Stimulated activated CD8-positive, alpha-beta memory T cell treated with anti-CD3 and anti-CD28 coated beads, Interleukin-7, amount 100 ng/mL, for 1 hour (primary cell): ENCODE measurements at places on chromosomes 1 and 21.

DNA sequence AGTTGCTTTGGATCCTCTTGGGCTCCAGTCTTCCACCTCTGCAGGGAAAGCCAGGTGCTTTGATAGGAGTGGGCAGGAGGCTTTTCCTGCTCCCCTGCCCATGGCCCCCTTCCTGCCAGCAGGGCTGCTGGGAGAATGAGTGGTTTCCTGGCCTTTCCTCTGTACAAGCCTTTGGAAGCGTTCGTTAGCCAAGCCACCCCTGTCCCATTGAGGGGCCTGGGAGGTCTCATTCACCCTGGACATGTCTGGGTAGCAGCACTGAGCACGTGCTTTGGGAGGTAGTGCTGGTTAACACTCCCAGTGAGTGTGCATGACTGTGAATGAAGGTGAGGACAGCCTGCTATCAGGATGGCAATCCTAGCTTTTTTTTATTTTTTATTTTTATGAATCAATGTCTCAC, 118.5 kb upstream of the CACNA1E start:
- DNase-seq, result no peak

- no peak for DNase-seq
Measured at GRCh38 chr1:161791904-161792655, 26.0 kb downstream of the ATF6 start.

GRCh38 chr1:2561898-2562895, 6.0 kb downstream of the TNFRSF14 start:
- no peak for DNase-seq

GRCh38 chr1:39995973-39996393, 41.0 kb downstream of the MFSD2A start:
- no peak for DNase-seq

DNA sequence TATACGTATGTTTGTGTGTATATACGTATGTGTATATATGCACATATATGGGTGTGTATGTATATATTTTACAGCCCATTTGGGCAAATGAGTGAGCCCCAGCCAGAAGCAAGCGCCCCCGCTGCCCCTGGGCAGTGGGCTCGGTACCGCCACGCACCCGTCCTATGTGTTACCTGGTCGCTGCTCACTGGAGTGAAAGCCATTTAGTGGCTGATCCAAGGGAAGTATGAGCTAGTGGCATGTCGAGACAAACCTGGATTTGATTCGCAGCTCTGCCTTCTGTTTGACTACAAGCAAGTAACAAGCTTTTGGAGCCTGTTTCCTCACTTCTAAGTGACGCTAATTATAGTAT, 35.8 kb upstream of the JAK1 start:
- DNase-seq, result no peak

GRCh38 chr1:204516180-204516879, at the start of gene MDM4:
Gene MDM4, plus strand, starts transcription at chr1:204516406. Its CDS starts 9,113 bp downstream, at chr1:204525519.
- DNase-seq, result peak; percentile 79

DNA sequence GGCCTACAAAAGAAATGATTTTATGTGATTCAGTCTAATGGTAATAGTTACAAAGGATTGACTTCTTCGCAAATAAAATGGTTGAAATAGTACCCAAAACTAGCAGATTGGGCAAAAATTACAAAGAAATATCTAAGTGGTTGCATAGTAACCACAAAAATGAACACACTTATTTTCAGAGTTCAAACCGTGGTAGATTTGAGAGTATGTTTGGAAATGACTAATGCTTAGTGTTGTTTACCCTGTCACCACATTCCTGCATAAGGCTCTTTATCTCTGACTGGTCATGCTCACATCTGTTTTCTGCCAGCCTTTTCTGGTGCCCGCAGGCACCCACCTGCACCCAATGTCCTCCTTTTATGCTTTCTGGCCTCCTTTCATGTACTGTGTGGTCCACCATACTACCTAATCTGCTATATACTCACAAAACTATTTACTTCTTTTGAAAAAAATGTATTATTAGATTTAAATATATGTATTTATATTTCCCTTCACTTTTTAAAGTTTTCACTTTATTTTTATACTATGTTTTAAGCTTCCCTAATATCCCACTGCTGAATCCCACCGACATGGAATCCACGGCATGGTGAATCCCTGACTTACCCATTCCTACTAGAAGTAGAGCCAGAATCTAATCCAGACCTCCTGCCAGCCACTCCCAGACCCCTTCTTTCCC, 30.3 kb downstream of the PTPRC start:
- DNase-seq, result no peak

GRCh38 chr21:14099570-14099969, 111.2 kb downstream of the LIPI start:
- DNase-seq, result no peak

- DNase-seq, result no peak
Measured at GRCh38 chr21:42937960-42938605, 12.7 kb upstream of the ERVH48-1 start.

DNA sequence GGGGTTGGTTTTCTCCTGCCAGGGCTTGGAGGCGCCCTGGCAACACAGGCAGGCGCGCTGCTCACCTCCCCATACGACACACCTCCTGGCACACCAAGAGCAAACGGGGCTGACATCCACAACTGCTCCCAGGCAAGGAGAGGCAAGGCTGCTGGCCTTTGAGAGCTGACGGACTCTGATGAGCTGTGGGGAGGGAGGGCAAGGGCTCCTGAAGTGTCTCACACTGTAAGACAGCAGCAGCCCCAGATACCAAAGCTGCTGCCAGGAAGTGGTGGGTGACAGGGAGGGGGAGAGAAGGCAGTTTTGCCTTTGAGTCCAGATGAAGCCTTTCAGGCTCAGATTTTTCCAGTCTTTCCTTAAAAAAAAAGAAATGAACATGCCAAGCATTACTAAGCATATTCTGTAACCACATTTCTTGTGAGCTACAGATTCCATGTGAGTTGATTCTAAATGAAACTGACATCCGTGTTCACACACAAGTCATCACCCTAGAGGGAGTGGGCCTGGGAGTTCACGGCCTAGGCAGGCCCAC, 24.3 kb downstream of the PGBD5 start:
- DNase-seq, result no peak

DNA sequence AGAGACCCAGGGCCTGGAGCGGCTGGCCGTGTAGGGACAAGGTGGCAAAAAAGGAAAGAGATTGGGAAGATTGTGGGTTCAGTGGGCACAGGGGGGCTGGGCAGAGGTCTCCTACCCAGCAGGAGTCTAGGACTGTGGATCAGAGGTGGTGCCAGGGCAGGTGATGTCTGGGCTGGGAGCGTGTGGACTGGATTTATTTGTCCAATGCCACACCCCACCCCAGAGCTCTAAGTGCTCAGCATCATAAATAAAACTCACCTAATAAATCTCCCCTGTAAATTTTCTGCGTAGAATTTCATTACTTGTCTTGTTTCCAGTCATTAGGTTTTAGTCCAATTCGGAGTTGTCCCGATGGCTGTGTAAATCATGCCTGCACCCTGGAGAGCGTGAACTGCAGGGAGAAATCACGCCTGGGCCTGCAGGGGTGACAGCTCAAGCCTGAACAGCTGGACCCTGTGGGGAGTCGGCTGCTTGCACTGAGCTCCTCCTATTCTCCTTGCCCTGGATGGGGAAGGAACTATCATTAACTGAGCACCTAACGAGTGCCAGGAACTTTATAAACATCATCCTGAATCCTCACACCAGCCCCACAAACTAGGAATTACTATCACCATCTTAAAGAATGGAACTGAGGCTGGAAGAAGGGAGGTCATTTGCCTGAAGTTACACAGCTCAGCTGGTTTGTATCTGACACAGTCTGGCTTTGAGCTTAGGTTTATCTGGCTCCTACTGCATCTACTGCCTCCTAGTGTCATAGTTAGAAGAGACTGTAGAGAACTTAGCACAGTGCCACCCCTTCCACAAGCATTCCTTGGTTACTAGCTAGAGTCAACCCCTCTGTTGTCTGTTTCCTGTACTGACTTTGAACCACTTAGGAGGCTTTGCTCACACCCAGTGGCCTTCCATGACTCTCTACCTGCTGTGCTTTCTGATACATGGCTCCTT, 25.0 kb upstream of the POU3F1 start:
- DNase-seq, result no peak

GRCh38 chr1:67441183-67441582, 11.0 kb upstream of the SERBP1 start:
- no peak for DNase-seq

DNA sequence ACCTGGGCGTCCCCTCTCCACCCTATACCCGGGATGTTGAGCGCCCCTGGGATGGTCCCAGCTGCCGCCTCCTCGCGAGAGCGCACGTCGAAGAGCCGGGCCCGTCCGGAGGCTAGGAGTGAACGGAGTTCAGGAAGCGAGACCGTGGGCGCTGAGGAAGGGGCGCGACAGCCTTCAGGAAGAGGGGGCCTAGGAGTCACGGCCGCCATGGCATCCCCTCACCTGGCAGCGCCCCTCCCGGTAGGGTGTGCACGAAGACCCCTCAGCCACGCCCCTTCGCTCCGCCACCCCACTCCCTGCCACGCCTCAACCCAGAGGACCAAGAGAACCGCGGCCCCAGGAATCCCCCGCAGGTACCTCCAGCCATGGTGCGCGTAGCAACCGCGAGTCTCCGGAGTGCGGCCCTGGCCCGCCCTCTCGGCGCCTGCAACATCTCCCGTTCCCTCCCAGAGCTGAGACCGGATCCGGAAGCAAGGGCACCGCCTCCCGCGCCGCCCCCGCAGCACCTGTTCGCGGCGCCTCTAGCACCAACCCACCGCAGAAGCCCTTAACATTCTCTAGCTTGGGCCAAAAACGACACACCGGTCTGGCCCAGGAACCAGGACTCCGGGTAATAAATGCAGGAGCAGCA, at the start of gene TSTD1:
Gene TSTD1, minus strand, starts transcription at position 442 of the 631 bp plus-strand sequence. Its CDS starts 75 bp downstream, at position 367.
- DNase-seq, result peak; percentile 68

- no peak for DNase-seq
Measured at GRCh38 chr1:157624471-157624870, 26.6 kb upstream of the FCRL4 start.

DNA sequence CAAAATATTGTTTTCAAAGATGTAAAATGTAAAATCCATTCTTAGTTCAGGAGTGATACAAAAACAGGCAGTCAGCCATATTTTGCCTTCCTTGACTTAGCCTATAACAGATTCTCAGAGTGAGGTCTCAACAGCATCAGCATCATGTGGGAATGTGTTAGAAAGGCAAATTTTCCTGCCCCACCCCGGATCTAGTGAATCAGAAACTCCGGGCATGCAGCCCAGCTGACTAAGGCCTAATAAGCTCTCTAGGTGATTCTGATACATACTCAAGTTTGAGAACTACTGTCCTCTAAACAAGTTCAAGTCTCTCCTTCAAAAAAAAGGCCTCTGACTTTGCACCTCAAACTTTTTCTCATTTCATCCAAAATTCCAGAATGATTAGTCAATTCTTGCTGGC, 46.9 kb upstream of the PRRC2C start:
- no peak for DNase-seq

DNA sequence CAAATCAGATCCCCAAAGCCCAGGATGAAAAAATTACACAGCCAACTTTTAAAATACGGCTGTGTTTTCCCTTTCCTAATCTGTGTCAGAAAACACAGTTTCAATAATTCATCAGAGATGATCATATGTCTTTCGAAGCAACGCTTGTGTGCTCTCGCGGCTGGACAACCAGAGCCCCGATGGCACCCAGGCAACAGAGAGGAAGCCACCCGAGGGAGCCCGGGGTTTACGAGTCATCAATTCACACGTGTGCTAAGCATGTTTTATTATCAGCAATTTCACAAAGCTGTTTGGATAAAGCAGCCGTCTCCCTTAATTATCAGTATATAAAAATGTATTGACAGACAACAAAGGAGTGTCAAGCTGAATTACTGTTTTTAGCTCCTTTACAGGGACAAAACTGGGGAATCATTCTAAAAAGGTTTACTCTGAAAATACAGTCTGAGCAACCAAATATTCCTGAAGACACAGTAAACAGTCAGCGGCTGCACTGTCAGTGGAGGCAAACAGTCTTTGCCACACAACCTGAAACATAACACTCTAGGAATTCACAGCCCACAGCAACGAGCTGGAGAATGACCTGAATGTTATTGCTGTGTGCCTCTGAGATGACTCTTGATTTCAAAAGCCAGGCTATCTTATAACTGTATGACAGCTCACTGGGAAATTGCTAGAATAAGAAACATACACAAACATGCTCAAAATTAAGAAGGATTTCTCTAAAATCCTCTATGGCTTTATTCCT, 201.0 kb downstream of the SIPA1L2 start:
- no peak for DNase-seq

DNA sequence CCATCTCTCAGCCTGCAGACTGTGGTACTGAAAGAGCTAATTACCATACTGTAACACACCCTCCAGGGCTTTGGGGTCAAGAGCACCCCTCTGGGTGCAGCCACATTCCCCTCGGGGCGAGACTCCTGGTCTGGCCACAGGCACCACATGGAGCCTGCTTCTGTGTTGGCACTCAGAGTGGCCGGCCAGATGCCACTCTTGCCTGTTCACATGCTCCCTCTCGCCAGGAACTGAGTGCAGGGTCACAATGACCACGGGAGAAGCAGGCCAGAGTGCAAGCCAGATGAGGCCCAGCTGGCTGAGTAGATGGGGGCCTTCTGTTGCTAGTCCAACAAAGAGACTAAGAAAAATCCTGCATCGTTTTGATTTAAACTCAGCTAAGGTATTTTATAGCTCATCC, 864.0 kb downstream of the KCNT2 start:
- no peak for DNase-seq

- DNase-seq, result no peak
Measured at GRCh38 chr1:171433451-171433850, 51.9 kb upstream of the PRRC2C start.

DNA sequence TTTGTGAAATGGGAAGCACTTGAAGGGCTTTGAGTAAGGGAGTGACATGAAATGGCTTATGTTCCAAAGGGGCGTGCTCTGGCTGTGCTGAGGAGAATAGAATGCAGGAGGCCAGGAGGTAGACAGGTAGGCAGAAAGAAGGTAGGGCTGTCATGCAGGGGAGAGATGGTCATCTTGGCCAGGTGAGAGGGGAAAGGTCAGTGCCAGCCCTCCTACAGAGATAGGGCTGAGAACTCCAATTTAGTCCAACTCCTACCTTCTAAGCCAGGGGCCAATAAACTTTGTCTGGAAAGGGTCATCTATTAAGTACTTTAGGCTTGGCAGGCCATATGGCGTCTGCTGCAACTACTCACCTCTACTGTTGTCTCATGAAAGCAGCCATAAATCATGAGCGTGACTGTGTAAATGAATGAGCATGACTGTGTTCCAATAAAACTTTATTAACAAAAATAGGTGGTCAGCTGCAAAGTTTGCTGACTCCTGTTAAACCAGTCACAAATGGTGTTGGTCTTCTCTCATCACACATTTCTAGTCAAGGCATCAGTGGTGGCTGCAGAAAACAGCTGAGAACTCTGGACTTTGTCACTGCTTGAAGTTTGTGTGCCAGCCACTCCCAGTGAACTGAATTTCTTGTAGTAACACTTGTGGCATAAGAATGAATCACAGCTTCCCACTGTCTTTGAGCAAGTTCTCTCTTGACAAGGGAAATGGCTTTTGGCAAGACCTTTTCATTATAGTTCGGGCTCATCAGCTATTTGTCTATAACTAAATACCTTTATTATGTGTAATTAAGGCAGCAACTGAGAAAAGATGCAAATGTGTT, 32.0 kb upstream of the CD2 start:
- DNase-seq, result no peak

- DNase-seq, result no peak
Measured at GRCh38 chr1:95232646-95233318, 1.2 kb upstream of the RWDD3 start.

- DNase-seq, result no peak
Measured at GRCh38 chr1:22332795-22333499, 118.7 kb upstream of the ZBTB40 start.
